ENCODE measurements at places on chromosomes 2 and 18. TPM values are rescaled to one million over a fixed set of nuclear protein-coding genes. Genes with fewer than 3 reads are reported as not detected.

Gene DCDC2C
- not detected for total RNA-seq

Gene MYO7B
- total RNA-seq = not detected

Gene KCNG2
- total RNA-seq = not detected

Gene STARD6
- total RNA-seq = not detected

Gene INHBB
- total RNA-seq = 0.21 TPM

Gene SLC23A3
- total RNA-seq = 0.43 TPM

Gene LANCL1
- total RNA-seq = 33.5 TPM

Gene POTEC
- not detected for total RNA-seq

Gene NCKAP1
- 332 TPM for total RNA-seq
